ENCODE measurements at places on chromosomes 3 and 15. TPM values are rescaled to one million over a fixed set of nuclear protein-coding genes. Genes with fewer than 3 reads are reported as not detected.
A peak's percentile ranks its signal among the peaks of the same experiment; 100 is the strongest.

DNA sequence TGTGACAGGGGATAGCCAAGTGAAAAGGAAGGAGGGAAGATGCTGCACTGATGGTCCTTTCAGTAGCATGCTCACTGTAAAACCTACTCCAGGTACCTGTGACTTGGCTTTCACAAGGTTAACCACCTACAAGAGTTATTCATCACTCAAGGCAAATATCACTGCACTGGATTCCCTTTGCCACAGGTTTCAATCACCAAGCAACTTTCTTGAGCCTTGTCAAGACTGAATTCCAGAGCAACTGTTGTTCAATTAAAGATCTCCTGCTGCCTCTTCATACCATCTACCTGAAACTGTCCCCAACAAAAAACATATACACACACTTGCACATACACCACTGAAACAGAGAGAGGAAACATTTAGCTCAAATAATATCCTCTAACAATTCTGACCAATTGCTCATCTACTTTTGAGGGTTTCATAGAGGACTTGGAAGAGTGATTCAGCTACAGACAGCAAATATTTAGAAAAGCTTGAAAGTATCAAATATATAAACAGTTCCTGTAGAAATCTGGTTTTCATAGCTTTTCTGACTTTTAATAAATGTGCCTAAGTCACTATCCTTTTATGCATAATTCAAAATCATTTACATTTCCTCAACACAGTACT, 6.5 kb downstream of the IGF2BP2 start:
- DNase-seq: no peak
- no peaks in the 10 kb centered on the region for H3K4me1 ChIP-seq
- H3K27ac ChIP-seq: no peak overlapping the region
- H3K27me3 ChIP-seq: no peaks in the 10 kb centered on the region
- no peak overlapping the region for H3K4me3 ChIP-seq

DNA sequence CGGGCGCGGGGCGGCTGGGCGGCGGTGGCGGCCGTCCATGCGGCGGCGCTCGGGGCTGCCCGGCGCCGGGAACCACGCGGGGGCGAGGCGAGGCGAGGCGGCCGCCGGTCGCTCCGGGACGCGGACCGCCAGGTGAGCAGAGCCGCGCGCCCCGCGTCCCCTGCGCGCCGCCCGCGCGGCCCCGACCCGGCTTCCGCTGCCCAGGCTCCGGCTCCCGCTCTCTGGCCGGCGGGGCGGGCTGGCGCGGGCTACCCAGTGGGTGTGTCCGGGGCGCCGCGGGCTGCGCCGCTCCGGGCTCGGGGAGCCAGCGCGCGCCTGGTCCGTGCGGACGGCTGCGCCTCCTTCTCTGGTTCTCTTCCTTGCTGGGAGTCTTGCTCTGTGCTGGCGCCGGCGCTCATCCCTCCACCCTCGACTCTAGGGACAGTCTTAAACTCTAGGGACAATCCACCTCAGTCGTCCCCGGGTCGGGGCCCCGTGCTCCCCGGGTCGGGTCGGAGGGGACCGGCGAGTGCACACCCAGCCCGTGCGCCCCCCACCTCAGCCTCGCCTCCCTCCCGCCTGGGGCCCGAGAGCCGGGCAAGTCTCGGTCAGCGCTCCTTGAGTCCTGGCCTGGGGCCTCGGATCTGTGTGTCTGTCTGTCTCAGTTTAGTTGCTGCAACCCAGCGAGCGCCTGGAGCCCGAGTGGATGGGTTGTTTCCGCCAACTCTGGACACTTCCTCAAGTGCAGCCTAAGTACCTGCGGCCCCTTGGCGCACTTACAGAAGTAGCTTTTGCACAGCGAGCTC, 488 bp downstream of the THSD4 start:
- peak; percentile 89 for DNase-seq
- no peaks in the 10 kb centered on the region for H3K36me3 ChIP-seq
- no peaks in the 10 kb centered on the region for H3K27me3 ChIP-seq
- H3K27ac ChIP-seq: peak overlapping the region; percentile 70

DNA sequence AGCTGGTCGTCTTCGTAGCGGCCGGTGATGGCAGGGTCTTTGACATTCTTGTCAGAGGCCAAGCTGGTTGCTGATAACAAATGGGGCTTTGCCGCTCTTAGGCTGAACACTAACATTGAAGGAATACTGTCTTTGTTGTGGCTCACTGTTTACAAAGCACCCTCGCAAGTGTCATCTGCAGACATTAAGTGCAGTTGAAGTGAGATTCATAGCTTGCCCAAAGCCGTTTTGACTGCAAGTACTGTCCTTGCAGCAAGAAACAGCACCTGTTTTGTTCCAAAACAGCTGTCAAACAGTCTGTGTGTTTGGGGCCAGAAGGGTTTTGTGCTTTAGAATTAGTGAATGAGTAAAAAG, 568 bp downstream of the SENP2 start:
- H3K36me3 ChIP-seq: peaks cover 4% of the 10 kb centered on the region
- H3K27me3 ChIP-seq: no peaks in the 10 kb centered on the region
- H3K4me3 ChIP-seq: peak overlapping the region; percentile 80
- peak overlapping the region; percentile 96 for H3K27ac ChIP-seq
- peaks cover 19% of the 10 kb centered on the region for H3K4me1 ChIP-seq
- no peak for DNase-seq

GRCh38 chr3:113039546-113039945, 48.8 kb downstream of the GTPBP8 start:
- H3K4me3 ChIP-seq: no peak overlapping the region
- H3K27ac ChIP-seq: no peak overlapping the region
- H3K4me1 ChIP-seq: no peaks in the 10 kb centered on the region
- no peaks in the 10 kb centered on the region for H3K36me3 ChIP-seq

DNA sequence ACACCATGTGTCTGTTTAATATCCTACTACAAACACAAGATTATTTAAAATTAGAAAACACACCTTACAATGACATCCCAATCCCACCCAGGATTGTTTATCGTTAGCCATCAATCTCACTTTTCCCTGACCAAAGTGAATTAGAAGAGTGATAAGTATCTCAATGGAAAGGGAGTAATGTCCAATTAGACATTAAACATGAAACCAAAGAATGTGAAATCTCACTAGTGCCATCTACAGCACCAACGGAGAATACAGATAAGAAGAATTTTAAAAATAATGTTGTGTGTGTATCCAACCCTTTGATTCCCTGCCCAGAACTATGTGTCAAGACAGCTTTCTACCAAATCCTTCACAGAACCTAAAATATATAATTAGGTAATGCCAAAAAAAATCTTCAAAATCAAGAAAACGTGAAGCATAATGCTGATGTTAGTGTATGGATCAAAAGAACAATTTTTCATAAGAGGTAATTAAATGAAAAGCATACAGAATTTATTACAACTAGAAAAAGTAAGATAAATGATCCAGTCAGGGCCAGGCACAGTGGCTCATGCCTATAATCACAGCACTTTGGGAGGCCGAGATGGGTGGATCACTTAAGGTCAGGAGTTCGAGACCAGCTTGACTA, 64.2 kb downstream of the SCAPER start:
- no peaks in the 10 kb centered on the region for H3K36me3 ChIP-seq
- DNase-seq: no peak
- H3K27me3 ChIP-seq: no peaks in the 10 kb centered on the region
- H3K4me3 ChIP-seq: no peak overlapping the region

GRCh38 chr3:168859574-168859973, 763.9 kb upstream of the GOLIM4 start:
- DNase-seq: no peak
- no peaks in the 10 kb centered on the region for H3K36me3 ChIP-seq
- no peaks in the 10 kb centered on the region for H3K27me3 ChIP-seq
- no peak overlapping the region for H3K4me3 ChIP-seq

DNA sequence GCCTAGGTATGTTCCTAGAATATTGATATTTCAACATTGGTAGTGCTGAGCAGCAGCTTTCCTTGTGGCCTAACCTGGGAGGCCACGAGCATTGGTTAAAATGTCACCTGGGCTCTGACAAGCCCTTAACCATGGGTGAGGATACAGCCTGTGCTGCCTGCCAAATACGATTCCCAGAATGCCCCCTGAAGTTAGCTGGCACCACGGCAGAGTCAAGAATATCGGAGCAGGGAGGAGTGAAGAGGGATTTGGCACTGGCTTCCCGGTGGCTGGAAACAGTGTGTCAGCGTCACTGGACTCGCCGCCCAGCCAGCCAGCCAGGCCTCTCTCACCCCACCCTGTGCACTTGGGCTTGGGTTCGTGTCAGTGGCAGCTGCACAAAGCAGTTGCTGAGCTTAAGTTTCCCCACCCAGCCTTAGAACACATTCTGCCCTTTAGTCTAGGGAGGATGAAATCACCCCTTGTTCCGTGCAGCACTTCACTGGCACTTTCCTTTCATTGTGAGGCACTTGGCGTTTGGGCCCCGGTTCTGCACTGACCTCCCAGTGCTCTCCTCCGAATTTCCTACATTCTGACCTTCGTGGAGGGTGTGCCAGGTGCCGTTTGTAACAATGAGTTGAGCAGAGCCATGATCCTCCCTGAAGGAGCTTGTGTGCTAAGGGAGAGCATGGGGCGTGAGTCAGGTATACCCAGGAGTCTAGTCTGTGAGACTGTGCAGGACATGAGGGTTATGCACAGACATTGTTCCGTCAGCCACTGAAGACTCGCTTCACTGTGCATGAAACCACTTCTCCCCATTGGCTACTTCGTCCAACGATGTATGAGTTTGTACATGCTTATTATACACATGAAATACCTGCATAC, 152.8 kb upstream of the BHLHE40 start:
- no peak overlapping the region for H3K4me3 ChIP-seq
- H3K27ac ChIP-seq: peak overlapping the region; percentile 90
- H3K36me3 ChIP-seq: no peaks in the 10 kb centered on the region
- DNase-seq: peak; percentile 83

- no peaks in the 10 kb centered on the region for H3K36me3 ChIP-seq
- H3K27ac ChIP-seq: no peak overlapping the region
- H3K4me3 ChIP-seq: no peak overlapping the region
- H3K27me3 ChIP-seq: no peaks in the 10 kb centered on the region
- no peak for DNase-seq
- no peaks in the 10 kb centered on the region for H3K4me1 ChIP-seq
Measured at GRCh38 chr3:143060906-143061305, 58.7 kb upstream of the CHST2 start.

C15orf61 gene
- total RNA-seq: 7.4 TPM

PP2D1 gene
- not detected for total RNA-seq

DNA sequence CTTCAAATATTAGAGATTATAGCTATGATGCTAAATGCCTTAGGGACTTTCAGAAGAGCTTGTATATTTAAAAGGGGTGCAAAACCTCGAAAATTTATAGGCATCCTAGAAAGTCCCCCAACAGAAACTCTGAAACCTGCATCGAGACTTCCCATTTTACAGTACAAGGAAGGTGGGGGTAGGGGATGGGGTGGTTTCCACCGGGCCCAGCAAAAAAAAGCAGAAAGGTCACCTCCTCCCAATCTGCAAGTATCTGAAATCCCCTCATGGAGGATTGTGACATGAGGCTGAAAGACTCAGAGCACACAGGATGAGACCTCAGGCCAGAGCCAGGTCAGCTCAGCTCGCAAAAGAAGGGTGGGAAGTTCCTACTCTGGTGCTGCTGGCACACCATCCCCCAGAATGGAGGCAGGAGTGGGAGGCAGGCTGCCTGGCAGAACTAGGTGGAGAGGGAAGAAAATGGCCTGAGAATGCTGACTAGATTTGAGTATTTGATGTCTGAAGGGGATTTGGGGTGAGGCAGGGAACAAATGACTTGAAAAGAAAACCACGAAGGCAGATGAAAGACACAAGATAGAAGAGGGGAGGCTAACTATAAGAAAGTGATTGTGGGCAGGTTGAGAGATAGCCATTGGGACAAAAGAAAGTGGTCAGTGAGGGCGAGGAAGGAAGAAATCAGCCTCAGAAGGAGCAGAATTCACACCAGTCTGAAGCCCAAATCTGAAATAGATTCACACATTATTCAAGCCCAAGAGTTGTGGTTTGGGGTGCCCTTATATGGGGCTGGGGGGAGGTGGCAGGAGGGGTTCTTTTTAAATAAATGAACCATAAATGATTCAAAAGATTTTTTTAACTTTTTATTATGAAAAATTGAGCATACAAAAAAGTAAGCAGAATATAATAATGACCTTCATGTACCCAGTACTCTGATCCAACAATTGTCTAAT, 22.5 kb upstream of the TSC22D2 start:
- H3K27ac ChIP-seq: no peak overlapping the region
- no peaks in the 10 kb centered on the region for H3K27me3 ChIP-seq
- no peak for DNase-seq
